ENCODE measurements at places on chromosomes 11 and 22.
A peak's percentile ranks its signal among the peaks of the same experiment; 100 is the strongest.

DNA sequence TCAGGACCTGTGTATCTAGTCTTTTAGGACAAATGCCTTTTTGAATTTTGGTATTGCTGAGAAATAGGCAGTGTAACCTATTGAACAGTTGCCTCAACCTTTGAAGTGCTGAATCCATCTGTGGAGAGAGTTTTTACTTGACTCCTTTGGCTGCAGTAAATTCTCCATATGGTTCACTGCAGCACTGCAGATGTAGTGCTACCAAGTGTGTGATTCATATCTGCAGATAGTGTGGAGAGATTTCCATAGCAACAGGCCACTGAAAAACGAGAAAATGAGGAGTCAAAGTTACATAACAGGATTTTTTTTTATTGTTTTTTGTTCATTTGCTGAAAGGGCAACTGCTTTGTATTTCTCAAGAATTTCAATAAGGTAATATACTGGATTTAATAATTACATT, 356.1 kb downstream of the RAB38 start:
- DNase-seq, result no peak

GRCh38 chr11:2449548-2450320, 4.9 kb downstream of the KCNQ1 start:
- no peak for DNase-seq

GRCh38 chr22:47019012-47019790, 256.8 kb downstream of the TBC1D22A start:
- no peak for DNase-seq

GRCh38 chr11:71568704-71569349, 3.5 kb downstream of the KRTAP5-10 start:
- DNase-seq, result no peak

- DNase-seq, result peak; percentile 90
Observed at GRCh38 chr11:36455658-36456111, 54.4 kb downstream of the TRAF6 start.

DNA sequence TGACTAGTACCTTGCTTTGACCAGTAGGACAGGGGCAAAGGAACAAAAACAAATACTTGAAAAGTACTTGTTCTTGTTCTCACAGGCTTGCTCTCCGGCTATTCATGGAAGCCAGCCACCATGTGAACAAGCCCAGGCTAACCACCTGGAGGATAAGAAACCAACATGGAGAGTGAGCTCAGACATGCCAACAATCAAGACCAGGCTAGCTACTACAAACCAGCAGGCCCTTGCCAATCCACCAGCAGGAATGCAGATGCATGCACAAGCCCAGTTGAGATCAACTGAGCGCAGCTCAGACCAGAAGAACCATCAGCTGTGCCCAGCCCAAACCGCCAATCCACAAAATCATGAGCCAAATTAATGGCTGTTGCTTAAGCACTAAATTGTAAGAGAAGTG, 180.1 kb upstream of the ISX start:
- DNase-seq, result no peak

- DNase-seq, result no peak
Observed at GRCh38 chr11:8341996-8342395, 78.3 kb upstream of the LMO1 start.

DNA sequence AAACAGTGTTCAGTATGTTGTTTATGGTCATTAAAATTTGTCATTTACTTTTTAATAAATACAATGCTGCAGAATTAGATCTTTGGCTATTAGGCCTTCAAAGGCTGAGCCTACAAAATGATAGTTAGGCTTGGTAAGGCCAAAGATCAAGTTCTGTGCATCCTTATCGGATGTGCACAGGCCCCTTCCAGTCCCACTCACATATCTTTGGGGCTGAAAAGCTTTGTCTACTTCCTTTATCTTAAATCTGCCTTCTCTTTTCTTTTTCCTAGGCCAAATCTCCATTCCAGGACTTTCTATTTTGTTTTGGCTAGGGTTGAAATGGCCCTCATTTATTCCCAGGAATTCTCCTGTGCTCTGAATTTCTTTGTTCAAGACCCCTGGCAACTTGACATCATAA, 3.4 kb upstream of the GLB1L2 start:
- no peak for DNase-seq

DNA sequence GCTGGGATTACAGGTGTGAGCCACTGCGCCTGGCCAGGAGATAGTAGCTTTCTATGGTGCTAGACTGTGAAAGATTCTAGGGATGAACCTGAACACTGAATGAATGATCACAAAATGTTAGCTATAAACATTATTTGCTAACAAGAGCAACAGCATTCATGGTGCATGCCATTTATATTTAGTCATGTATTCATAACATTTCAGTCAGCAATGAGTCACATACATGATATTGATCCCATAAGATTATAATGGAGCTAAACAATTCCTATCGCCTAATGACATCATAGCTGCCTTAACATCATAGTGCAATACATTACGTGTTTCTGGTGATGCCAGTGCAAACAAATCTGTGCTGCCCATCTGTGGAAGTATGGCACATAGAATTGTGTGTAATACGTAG, 164.1 kb downstream of the ARHGAP42 start:
- no peak for DNase-seq

GRCh38 chr11:70488171-70488703, 89.9 kb downstream of the CTTN start:
- no peak for DNase-seq

DNA sequence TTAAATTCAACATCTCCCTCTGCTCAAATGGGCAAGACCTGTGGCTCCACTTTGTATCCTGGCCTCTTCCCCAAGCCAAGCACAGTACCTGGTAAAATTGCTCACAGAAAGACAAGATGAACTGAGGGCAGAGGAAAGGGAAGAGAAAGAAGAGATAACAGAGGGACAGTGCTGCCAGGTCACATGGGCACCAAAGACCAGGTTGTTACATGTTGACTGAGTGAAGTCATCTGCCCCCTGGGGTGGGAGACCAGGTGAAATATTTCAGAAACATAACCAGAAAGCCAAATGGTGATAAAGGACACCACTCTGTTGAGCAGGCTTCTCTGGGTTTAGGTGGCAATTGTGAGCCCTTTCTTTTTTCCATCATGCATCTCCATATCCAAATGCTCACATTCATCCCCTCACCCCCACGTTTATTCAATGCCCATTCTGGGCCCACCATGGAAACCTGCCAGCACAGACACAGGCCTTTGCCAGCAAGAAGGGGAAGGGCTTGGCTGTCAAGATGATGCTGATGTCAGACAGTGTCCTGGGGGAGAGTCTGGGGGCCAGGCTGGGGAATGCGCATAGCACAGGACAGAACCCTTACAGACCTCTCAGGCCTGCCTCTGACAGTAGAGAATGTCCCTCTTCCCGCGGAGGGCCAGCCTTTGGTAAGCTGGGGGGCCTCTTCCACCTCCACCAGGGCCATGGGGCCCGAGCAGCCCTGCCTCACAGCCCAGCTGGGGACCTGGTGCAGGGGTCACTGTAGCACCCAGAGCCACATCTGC, 51.6 kb downstream of the DGCR2 start:
- DNase-seq, result no peak

DNA sequence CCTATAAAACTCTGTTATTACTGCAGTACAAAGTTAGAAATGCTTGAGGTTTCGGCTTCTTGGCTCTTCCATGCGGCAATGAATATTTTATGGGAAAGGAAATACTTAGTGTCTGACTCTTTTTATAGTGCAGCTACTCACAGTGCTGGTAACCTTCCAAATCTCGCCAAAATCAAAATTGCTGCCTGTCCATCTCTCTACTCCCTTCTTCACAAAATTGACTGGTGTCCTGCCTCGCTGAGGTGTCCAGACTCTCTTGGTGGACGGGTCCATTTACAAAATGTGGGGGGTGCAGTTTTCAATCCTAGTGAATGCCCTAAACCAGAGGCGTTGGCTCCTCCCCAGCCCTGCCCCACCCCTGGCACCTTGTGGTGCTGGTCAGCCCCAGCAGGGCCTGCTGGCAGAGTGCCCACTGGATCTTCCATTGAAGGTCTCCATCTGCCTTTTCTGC, 73.5 kb downstream of the ZBTB16 start:
- no peak for DNase-seq

GRCh38 chr11:100677796-100678195, 9.3 kb upstream of the ARHGAP42 start:
- no peak for DNase-seq

- DNase-seq, result no peak
Observed at GRCh38 chr11:63564056-63564774, 1.0 kb upstream of the PLAAT2 start.

- DNase-seq, result no peak
Observed at GRCh38 chr22:40231618-40232313, 54.0 kb downstream of the TNRC6B start.

DNA sequence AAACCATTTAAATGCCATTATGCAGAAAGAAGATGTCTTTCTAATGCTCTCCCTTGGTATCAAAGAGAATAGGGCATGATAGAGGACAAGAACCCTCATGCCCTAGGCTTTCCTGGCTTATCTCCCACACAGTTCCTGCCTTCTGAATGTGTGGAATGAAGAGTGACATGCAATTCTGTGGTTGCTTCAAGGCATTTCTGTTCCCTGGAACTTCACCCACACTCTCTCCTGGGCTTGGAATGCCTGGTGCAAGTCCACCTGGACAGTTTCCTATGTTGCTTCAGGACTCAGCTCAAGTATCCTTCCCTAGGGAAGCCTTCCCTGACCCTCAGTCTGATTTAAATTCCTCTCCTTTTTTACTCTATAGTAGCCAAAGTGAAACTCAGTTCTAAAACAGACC, 53.8 kb upstream of the DRD2 start:
- DNase-seq, result no peak

DNA sequence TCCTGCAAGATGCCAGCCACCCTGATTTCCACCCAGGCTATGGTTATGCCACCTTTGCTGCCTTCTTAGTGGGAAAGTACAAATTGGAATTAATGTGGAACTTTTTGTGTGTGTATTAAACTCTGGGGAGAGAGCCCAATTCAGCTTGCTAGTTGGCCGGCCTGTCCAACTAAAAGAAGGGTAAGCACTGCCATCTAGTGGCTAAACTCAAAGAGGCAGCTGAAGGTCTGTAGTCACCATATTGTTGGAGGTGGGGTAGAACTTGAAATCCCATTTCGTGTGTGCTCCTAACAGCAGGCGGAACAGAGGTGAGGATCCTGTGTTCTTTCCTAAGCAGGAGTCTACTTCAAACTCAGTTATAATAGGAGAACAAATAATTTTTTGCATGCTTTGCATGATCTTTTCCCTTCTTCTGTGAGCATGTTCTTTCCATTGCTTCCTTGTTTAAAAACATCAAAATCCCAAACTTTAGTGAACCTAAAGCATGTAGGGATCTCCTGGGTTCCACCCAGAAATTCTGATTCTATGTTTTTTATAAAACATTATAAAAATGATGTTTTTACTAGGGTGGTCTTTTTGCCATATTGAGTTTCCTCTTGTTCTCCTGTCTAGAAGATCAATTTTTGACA, 138.8 kb upstream of the SORL1-AS1 start:
- peak; percentile 24 for DNase-seq

GRCh38 chr22:39984746-39985145, 10.0 kb upstream of the FAM83F start:
- no peak for DNase-seq

DNA sequence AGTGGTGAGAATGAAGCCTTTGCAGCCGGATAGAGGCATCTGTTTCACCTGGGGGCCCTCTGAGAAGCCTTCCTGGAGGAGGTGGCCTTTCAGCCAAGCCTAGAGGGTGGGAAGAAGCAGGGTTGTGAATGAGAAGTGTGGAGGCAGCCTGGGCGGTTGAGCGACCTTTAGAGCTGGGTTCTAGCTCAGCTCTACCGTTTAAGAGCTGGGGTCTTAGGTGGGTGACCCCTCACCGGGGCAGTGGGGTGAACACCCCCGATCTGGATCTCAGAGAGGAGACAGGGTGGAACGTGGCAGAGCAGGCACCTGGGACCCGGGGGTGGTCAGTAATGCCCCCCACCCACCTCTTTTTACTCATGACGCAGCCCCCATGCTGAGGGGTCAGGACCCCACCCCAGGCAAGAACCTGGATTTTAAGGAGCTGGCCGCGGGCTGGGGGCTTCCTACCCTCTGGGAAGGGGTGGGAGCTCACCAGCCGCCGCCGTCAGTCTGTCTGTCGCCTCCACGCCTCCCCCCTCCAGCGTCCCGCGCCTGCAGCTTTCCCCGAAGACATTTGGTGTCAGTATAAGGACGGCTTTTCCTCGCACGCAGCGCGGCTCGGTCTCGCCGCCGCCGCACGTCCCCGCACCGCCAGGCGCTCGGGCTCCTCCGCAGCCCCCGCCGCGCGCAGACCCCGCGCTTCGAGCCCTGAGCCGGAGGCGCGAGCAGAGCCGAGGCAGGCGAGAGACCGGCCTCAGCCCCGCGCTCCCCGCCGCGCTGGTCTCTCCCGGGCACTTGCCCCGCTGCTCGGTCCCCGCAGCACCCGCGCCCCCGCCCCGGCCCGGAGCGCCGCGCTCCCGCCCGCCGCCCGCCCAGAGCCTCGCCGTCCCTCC, 13.3 kb upstream of the CACNA1I start:
- no peak for DNase-seq

GRCh38 chr11:133663135-133663985, 131.1 kb upstream of the OPCML start:
- DNase-seq, result no peak

GRCh38 chr11:60193687-60194433, 11.0 kb upstream of the MS4A6A start:
- DNase-seq, result peak; percentile 0
